Fibroblast of the aortic adventitia (primary cell): ENCODE measurements at places on chromosomes 2 and 18. TPM values are rescaled to one million over a fixed set of nuclear protein-coding genes. Genes with fewer than 3 reads are reported as not detected.

The CDCA7 gene
- total RNA-seq, result 0.08 and 6.2 TPM in 2 replicates

The MARCO gene
- not detected in 2 replicates for total RNA-seq

- DNase-seq, result no peak
Observed at GRCh38 chr2:172336681-172337080, 90.7 kb upstream of the ITGA6 start.

DNA sequence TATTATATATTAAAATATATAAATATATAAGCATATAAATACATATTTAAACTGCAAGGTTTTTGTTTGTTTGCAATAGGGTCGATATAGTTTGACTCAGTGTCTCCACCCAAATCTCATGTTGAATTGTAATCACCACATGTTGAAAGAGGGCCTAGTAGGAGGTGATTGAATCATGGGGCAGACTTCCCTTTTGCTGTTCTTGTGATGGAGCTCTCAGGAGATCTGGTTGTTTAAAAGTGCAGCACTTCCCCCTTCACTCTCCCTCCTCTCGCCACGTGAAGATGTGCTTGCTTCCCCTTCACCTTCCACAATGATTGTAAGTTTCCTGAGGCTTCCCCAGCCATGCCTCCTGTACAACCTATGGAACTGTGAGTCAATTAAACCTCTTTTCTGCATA, 2137.3 kb upstream of the CELF4 start:
- no peak for DNase-seq

DNA sequence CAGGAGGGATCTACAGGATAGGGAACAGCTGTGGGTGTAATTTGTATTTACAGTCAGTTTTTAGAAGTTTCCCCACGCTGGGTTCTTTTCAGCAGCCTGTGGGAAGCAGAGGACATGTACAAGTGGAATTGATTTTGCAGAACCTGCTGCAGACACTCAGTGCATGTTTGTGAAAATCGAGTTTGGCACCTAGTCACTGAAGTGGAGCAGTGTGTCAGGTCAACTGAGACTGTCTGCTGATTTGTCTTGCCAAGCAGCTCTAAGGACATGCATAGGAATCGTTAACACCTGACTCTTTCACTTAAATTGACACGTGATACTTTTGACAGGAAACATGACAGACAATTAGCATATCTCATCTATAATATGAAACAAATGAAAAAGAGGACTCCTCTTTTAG, 416.6 kb downstream of the TMX3 start:
- no peak for DNase-seq
